GM04503 (cell line): ENCODE measurements at places on chromosomes 3 and 15.

- DNase-seq: no peak
Measured at GRCh38 chr3:102936511-102937045, 501.8 kb downstream of the ZPLD1 start.

DNA sequence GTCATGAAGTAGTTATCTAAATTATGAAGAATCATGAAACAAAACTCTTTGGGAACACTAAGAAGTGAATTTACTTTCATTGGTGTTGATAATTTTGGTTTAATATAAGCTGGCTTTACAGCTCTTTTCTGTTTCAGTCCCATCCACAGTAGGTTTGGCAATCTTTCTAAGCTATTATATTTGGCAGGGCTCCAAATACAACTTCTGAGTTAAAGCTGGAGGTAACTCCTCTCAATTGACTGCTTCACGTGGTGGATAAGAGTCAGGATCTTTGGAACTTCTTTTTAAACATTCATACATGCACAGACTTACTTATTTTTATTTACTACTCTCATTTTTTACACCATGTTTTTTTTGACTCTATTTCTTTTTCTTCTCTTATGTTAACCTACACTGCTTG is 106.5 kb upstream of the EPHA3 start:
- no peak for DNase-seq

- no peak for DNase-seq
Measured at GRCh38 chr15:86483936-86484335, 404.3 kb downstream of the AGBL1 start.

DNA sequence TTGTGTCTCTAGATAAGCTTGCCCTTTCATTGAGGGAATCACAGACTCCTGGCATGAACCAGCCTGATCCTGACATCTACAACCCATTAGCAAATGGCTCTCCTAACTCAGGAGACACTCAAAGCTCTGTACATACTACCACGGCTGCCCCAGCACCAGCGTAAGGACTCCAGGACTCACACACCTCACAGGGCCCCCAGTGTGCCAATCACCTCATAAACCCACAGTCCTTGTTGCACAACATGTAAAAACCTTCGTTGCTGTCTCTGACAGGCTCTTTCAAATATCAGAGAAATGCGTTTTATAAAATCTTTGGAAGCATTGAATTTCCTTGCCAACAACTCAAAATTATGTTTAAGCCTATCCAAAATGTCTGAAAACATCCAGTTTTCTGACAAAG is 7.3 kb downstream of the FYCO1 start:
- DNase-seq: no peak

GRCh38 chr3:64805248-64805647 is 117.4 kb upstream of the ADAMTS9 start:
- no peak for DNase-seq

GRCh38 chr15:80568298-80568697 is 126.8 kb upstream of the ABHD17C start:
- no peak for DNase-seq

- DNase-seq: no peak
Measured at GRCh38 chr15:31537770-31538592, 211.3 kb downstream of the KLF13 start.

GRCh38 chr3:148601766-148602685 is 95.7 kb upstream of the AGTR1 start:
- DNase-seq: no peak

- DNase-seq: no peak
Measured at GRCh38 chr3:1783995-1784394, 314.7 kb upstream of the CNTN4 start.

DNA sequence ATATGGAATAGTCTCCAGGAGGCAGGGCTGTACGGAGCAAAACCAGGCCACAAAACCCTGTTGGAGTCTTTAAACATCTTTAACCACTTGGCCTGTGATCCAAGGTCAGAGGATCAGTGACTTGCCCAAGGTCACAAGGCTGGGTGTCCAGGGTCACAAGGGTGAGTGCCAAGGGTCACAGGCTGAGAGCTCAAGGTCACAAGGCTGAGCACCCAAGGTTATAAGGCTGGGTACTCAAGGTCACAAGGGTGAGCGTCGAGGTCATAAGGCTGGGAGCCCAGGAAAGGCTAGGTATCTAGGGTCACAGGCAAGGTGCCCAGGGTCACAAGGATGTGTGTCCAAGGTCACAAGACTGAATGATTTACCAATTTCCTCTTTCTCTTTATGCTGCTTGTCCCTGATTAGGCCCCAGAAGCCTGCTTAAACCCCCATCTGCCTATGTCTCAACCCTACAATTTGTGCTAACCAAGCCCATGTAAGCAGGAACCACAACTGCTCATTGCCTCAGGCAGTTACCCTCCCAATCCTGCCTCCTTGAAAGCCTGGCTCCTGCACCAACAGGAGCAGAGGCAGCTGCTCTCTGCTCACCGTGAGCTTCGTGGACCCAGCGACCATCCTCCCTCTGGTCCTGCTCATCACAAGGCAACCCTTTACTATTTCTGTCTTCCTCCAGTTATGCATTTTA is 51.5 kb downstream of the MGLL start:
- no peak for DNase-seq

GRCh38 chr15:51759557-51760070 is 8.2 kb downstream of the TMOD2 start:
- DNase-seq: peak; percentile 82

GRCh38 chr3:52843108-52843865 is 8.5 kb upstream of the MUSTN1 start:
- DNase-seq: no peak

DNA sequence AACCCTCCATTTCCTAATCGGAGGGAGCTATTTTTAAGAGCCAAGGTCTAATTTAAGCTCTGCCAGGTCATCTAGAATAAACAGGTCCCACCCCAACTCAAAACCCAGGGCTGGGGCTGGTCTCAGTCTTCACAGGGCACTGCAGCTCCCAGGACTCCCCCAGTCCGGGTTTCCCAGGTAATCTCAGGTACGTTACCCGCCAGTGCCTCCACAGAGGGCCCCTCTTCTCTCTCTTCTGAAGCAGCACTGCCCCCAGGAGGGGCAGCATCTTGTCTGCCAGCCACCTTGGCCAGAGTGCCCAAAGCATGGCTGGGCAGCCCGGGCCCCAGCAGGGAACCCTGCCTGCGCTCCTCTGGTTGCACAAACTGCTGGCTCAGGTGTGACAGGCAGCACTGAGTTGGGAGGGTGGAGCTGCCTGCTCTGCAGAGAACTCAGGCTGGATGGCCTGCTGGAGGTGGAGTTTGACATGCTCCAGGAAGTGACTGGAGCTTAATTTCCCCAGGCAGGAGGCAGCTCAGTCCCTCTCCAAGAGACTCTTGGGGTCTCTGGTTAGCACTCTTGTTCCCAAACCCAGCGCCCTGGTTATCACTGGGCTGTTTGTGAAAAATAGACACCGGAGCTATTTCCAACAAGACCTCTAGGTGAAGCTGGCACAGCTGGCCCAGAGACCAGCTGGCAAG is at the start of gene PLA2G4F:
TSS of gene PLA2G4F (minus strand) at position 394 of the 680 bp plus-strand sequence. CDS start at position 307, 87 bp downstream.
- no peak for DNase-seq

GRCh38 chr15:60673918-60674558 is 195.1 kb upstream of the ICE2 start:
- peak; percentile 94 for DNase-seq

DNA sequence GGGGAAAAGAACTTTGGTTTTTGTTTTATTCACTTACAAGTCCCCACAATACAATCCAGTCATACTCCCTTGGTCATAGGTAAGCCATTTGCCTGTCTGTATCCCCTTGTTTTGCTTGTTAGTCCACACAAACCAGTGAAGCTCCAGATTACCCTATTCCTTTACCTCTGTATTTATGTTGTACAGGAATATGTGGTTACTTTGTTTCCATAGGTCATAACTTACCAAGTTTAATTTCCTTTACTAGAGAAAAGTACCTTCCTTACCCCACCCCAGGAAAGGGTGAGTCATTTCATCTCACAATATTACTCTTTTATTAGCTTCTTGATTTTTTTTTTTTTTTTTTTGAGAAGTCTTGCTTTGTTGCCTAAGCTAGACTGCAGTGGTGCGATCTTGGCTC is 113.4 kb upstream of the LRRFIP2 start:
- no peak for DNase-seq

- no peak for DNase-seq
Measured at GRCh38 chr3:42005401-42005800, 43.5 kb upstream of the ULK4 start.

DNA sequence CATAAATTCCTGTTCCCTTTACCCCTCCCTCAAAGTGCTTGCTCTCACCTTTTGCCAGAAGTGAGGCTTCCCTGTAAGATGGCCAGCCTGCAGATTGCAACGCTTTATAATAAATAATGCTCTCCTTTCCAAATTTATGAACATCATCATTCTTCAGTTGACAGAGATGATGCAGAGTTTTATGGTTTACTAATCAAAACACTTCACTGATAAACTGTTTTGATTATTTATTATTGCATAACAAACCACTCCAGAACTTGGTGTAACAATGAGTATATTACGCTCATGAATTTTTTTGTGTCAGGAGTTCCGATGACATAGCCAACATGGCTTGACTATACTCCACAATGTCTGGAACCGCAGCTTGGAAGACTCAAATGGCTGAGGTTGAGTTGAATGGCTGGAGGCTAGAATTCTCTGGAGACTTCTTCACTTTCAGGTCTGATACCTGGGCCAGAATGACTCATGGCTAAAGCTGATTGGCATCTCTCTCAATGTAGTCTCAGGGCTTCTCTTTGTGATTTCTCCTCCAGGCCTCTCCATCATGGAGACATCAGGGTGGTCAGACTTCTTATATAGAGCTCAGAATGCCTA is 27.3 kb upstream of the TGFBR2 start:
- DNase-seq: no peak
